ENCODE measurements at places on chromosomes 4 and X.

DNA sequence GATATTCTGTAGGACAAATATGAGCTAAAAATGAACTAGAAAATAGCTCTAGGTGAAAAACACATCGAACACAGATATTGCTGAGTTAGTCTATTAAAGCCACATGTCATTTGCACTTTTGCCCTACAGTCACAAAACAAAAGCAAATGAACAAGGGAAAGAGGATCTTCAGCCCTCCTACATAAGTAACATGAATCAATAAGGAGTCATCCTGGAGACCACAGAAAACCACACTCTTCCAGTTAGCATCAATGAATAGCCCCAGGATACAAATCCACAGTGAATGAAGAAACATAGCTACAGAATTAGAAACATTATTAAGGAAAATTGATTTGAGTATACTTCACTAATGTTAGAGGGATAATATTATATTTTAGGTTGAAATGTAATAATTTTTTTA, 311.4 kb downstream of the MAPK10 start:
- DNase-seq: no peak

GRCh38 chr4:3440979-3441500, 728 bp upstream of the HGFAC start:
- no peak for DNase-seq

- no peak for DNase-seq
These were observed 178.6 kb downstream of the ZNF674 start for GRCh38 chrX:46366381-46367207.

DNA sequence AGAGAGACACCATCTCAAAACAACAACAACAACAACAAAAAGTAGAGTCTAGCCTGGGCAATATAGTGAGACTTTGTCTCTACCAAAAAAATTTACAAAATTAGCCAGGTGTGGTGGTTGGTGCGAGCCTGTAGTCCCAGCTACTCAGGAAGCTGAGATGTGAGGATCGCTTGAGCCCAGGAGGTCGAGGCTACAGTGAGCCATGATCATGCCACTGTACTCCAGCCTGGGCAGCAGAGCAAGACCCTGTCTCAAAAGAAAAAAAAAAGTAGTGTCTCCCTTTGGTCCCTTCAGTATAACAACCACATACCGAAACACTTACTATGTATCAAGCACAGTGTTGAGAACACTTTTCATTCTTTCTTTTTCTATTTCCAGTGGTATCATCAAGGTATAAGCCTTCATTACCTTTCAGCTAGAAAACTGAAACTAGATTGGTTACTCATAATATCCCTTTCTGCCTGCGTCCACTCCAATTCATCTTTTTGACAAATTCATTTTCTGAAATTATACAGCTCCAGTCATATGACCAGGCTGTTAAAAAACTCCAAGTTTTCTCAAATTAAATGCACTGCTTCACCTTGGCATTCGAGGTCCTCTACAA, 54.1 kb downstream of the RPS6KA3 start:
- DNase-seq: no peak

- no peak for DNase-seq
These were observed 49.2 kb downstream of the CENPVL3 start for GRCh38 chrX:51569561-51569960.

GRCh38 chr4:74466242-74466641, 21.3 kb downstream of the AREG start:
- no peak for DNase-seq

DNA sequence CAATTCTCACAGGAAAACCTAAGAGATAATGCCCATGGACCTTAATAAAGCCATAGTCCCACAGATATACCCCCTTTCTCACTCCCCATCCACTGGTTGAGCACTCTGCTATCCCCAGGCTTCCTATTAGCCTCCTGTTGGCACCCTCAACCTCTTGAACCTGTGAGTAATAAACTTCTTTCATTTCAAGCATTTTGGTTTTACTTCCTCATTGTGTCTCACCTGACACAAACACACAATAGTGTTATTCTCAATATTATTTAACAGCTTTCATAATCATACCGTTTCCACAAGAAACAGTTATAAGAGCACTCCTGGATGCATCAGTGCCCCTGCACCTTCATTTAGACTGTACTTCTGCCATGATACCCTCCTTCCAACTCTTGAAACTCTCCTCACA, 56.8 kb downstream of the TRPC5 start:
- no peak for DNase-seq

- DNase-seq: no peak
These were observed 55.1 kb downstream of the GPR82 start for GRCh38 chrX:41779030-41779564.

DNA sequence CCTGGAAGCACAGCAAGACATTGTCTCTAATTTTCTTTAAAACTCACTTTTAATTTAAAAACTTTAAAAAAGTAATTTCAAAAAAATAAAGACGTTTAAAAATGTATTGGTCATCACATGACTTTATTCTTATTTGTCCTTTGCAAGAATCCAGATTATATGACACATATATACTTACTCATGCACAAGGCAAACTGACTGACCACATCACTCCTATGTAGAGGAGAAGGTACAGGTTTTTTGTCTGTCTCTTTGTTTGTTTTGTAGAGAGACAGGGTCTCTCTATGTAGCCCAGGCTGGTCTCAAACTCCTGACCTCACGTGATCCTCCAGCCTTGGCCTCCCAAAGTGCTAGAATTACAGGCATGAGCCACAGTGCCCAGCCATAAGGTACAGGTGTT, 28.6 kb downstream of the MAML3 start:
- DNase-seq: no peak

- no peak for DNase-seq
These were observed 28.0 kb downstream of the NYX start for GRCh38 chrX:41475191-41475590.

- DNase-seq: no peak
These were observed 310.3 kb upstream of the GNPDA2 start for GRCh38 chr4:45036677-45037076.

DNA sequence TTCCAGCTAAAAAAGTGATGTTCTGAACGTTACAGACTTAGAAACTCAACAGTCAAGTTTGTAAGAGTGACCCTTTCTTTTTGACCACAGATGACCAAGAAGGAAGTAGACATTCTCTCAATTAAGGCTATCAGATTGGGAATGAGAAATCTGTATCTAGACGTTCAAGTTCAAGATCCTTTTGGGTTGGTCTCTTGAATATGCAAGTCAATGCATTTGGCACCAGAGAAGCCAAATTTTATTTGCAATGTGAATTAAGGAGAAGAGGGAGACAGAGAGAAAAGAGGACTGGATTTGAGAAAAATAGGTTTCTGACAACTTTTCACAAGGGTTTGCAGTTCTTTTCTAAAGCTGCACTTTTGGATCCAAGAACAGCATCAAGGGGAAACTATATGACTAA, 17.5 kb upstream of the SULT1E1 start:
- no peak for DNase-seq

DNA sequence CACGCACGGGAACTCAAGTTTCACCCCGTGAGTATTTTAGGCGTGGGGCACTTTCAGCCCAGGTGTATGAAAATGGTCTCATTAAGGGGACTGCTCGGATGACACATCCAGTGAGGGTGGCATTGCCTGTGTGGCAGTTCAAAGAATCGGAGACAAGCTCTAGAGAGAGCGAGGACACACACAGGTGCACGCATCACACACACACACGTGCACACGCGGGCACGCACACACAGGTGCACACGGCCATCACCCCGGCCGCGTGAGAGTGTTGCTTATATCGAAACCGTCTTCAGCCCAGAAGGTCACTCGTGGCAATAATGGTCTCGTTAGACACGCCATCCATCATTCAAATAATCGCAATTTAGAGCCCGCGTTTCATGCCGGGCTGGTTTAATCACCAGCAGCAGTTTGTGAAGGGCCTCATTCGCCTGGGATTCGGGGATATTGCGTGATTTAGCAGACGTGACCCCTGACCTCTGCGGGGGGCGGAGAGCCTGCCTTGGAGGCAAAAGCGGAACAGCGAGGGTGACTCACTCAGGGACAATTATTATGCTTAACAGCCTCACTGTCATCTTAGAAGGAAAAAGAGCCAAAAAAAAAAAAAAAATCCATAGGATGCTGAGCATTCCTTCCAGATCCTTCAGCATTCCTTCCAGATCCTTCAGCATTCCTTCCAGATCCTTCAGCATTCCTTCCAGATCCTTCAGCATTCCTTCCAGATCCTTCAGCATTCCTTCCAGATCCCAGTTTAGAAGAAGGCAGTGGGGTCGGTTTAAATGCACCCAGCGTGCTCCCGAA, 89.4 kb upstream of the PPP2R3B start:
- DNase-seq: no peak

GRCh38 chrX:149272690-149273463, 232.2 kb downstream of the IDS start:
- DNase-seq: no peak

DNA sequence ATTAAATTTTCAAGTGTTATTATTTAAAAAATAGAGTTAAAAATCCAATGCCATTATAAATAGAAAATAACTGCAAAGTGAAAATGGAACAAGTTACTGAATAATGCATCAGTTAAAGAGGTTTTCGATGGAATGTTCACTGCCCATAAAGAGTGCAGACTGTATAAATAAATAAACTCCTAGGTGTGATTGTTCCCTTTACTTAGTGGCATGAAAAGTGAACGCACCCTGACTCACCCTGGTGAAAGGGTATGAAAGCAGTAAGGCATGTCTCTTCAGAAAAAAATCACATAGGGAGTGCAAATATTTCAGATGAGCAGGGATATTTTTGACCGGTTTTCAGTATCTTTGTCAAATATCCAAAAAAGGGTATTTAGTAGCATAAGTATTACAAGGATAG, 387.8 kb downstream of the DCAF12L2 start:
- DNase-seq: no peak

DNA sequence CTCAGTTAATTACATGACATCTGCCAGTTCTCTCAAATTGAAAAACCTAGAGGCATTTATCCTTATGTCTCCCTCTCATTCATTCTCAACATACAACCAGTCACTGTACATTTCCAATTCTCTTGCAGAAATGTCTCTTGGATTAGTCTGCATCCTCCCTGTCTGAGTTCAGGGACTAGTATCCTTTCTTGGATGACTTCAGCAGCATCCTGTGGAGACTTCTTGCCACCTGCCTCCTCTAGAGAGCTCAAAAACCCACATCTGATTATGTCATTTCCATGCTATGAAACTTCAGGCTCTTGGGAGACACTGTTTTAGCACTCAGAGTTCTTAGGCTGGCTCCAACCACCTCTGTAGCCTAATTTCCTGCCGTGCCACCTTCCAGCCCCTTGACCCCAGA, 515.1 kb upstream of the DIPK2B start:
- DNase-seq: no peak

- DNase-seq: no peak
These were observed 75.6 kb downstream of the TRIML1 start for GRCh38 chr4:188214861-188215260.

DNA sequence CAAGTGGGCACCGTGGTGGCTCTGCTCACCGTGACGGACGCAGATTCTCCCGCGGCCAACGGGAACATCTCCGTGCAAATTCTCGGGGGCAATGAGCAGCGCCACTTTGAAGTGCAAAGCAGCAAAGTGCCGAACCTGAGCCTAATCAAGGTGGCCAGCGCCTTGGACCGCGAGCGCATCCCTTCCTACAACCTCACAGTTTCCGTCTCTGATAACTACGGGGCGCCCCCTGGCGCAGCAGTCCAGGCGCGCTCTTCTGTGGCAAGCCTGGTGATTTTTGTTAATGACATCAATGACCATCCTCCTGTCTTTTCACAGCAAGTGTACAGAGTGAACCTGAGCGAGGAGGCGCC, 2.7 kb downstream of the FAT4 start:
- no peak for DNase-seq

GRCh38 chr4:41148931-41149330, 65.4 kb downstream of the APBB2 start:
- no peak for DNase-seq

- no peak for DNase-seq
These were observed 38.6 kb upstream of the SORCS2 start for GRCh38 chr4:7153711-7154110.

DNA sequence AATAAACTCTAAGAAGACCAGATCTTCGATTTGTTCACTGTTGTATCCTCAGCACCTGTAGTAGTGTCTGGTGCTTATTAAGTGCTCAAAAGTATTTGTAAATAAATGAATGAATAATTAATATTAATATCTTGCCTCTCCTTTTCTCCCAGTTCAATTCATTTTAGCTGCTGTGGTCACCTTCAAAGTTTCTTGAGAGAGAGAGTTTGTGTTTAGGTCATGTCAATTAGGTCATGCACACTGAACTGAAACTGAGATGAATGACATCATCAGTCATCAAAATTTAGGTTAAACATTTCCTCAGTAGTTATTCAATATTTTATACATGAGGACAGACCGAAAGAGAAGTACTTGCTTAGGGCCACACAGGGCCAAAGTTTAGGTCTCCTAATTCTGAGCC, 73.5 kb downstream of the ANXA3 start:
- no peak for DNase-seq

GRCh38 chr4:154073107-154073822, 284.4 kb upstream of the SFRP2 start:
- DNase-seq: no peak

DNA sequence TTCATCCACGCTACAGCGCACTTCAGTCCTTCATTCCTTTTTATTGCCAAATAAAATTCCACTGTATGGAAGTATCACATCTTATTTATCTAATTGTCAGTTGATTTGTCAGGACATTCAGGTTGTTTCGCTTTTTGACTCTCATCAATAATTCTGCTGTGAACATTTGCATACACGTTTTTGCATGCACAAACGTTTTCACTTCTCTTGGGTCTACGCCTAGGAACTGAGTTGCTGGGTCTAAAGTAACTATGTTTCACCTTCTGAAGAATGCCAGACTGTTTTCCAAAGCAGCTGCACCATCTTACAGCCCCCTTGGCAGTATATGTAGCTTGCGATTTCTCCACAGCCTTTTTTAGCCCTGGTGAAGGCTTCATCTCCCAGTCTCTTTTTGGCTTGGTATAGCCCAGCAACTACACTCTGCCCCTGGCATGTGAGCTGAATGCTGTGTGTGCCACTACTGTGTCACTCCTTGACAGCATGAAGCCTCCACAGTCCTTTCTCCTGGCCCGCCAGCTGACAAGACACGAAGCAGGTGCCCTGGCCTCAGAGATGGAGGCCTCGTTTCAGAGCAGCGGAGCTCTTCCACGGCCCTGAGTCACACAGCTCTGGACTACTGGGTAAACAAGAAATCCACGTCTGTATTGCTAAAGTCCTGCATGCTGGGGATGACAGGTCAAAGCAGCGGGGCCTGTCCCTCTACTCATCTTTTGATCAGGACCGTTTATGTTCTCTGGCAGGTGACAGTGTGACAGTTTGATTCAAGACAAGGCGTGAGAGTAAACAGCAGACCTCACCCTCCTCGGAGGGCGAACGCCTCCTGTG, 75.5 kb downstream of the NSUN7 start:
- DNase-seq: no peak
